ENCODE measurements at places on chromosomes 4 and X. TPM values are rescaled to one million over a fixed set of nuclear protein-coding genes. Genes with fewer than 3 reads are reported as not detected.

GRCh38 chr4:52657618-52658501, 1.2 kb downstream of the USP46 start:
- DNase-seq = no peak

DNA sequence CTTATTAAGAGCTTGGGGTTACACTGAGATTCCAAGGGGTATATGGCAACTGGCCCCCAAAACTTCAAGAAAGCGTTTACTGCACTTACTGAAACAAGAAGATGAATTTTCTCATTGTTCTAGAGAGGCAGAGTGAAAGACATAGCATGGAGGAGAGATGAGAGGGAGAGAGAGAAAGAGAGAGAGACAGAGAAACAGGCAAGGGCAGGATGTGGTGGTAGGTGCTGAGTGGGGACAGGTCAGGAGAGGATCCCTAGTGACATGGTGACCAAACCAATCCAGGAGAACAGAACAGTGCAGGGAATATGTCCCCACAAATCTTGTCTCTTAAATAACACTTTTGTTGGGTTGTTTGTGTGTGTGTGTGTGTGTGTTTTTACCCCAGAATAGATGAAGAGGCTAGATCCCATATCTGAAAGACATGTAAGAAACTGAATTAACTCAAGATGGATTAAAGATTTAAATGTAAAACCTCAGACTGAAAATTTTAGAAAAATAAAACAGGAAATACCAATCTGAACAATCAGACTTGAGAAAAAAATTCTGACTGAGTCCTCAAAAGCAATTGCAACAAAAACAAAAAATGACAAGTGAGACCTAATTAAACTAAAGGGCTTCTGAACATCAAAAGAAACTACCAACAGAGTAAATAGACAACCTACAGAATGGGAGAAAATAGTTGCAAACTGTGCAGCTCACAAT, 202.2 kb downstream of the QDPR start:
- no peak for DNase-seq

DNA sequence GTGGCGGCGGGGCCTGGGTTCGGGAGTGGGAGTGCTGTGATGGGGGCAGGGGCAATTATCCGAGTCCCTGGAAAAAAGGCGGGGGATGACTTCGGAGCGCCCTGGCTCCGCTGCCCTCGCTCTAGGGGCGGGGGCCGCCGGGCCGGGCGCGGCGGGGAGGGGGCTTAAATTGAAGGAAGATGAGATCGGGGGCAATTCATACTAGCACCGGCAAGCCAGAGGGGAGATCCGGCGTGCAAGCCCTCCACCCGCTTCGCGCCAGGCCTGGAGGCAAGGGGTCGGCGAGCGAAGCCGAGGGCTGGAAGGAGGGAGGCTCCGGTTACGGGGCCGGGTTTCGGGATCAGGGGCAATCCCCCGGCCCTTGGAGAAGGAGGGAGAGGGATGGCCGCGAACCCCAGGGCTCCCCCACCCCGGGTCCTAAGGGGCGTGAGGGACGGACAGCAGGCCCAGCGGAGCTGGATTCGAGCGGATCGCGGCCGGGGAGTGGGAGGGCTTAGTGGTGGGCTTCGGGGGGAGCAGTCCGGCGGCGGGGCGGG, 1.2 kb downstream of the BCORL1 start:
- no peak for DNase-seq

- no peak for DNase-seq
These were observed 317.1 kb downstream of the STK32B start for GRCh38 chr4:5368426-5368825.

The ZRSR2 gene
- total RNA-seq = 16.2 TPM

The SHROOM4 gene
- not detected for total RNA-seq

The IL13RA2 gene
- total RNA-seq = not detected

The RASGEF1B gene
- 4.6 TPM for total RNA-seq

All from activated CD4-positive, alpha-beta memory T cell treated with anti-CD3 and anti-CD28 coated beads for 36 hours (primary cell).